ENCODE measurements at places on chromosomes 4 and X.

DNA sequence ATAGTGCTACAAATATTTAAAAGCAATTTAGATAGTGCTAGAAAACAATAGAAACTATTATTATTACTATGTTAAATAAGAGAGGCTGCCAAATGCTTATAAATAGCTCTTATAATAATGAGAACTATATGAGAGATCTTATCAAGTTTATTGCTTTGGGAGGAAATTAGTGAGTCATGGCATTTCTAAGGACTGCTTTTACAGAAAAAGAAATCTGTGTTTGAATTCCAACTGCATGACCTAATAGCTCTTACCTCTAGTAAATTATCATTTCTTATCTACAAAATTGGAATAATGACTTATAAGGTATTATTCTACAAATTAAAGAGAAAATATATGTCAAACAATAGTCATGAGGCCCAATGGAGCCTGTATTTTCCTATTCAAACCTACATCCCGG lies 177.2 kb downstream of the GABRG1 start:
- no peak for DNase-seq

GRCh38 chr4:87461281-87461700 lies 38.9 kb downstream of the NUDT9 start:
- no peak for DNase-seq

- no peak for DNase-seq
These were observed 122.4 kb upstream of the LEF1 start for GRCh38 chr4:108291137-108291536.

DNA sequence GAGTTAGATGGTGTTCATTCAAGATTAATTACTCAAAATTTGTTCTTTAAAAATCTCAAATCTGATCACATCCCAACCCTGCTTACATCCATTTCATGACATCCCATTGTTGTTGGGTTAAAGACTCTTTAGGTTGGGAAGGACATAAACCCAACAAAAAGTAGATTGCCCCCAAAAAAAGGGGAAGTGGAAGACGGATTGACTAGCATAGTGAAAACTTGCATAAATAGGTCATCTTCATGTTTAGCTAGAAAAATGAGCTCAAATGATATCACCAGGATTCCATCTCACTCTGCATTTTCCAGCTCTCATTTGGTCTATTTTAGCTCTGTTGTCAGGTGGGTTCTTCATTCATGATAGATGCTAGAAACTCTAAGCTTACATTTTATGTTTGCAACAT lies 18.5 kb upstream of the TET2 start:
- no peak for DNase-seq

DNA sequence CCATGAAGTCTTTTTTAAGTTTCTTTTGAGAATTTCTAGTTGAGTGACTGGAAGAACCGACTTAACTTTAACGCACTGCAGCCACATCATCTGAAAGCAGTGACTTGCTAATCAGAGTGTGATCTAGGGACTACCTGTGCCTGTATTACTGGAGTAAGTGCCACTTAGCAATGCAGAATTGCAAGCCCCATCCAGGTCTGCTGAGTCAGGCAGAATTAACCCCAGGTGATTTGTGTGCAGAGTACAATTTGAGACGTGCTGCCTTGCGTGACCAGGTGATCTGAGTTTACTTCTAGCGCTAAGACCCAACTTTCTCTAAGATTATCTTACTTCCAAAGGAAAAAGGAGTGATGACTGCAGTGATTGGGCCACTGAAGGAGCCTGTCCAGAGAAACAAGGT lies 85.3 kb downstream of the CLCN4 start:
- no peak for DNase-seq

DNA sequence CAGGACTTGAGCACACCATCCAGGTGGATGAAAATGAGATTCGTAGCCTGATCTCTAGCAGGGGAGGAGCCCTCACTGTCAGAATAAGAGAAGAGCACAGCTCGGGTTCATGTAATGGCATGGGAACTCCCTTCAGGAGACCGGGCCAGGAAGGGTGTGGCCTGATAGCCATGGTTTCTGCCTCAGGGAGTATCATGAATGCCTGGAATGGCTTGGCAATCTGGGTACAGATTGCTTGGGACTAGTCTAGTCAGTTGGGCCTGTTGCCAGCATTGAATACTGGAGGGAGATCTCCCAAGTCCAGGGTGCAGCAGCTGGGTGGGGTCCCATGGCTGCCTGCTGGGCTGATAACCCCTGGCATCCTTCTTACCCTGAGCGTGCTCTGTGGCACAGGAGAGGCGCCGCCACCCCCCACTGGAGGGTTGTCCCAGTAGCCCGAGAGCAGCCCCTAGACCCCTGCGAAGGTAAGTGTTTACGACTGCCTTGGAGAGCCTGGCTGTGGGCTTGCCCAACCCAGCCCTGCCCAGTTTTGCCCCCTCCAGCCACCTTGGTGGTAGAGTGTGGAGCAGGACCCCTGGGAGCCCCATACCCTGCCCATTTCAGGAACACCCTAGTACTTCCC lies 298.8 kb downstream of the TEX13A start:
- DNase-seq, result no peak

DNA sequence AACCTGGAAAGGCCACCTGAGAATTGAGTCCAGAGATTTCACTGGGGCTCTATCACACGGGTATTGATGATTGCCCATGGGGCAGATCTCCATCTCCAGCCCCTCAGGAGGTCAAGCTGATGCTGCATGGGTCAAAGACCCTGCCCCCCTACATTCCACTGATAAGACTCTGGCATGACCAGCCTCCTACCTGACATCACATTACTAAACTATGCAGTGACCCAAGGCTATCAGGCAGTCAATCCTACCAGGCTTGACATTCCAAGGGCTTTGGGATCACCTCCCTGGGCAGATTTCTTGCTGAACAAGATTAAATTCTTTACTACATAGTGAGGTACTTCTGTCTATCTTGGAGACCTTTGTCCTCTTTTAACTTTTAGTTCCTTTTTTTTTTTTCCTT lies 192.7 kb upstream of the STS start:
- no peak for DNase-seq

DNA sequence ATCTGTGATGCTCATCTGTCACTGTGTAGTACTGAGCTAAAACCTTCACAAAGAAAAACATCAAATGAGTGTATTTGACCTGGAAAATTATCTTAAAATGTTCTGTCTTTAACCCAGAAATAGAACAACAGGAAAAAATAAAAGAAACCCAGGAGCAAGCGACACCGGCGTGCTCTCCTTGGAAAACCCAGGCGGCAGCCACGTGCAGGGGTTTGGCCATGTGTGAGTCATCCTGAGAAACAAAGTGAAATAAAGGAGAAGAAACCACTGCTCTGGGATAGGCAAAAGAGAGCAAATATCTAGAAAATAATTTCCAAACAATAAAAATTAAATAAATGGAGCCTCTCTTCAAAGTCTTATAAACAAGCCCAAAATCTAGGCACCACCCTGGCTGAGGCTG lies 20.0 kb upstream of the TMEM128 start:
- DNase-seq, result no peak

GRCh38 chr4:7910263-7910896 lies 29.3 kb downstream of the AFAP1 start:
- no peak for DNase-seq

DNA sequence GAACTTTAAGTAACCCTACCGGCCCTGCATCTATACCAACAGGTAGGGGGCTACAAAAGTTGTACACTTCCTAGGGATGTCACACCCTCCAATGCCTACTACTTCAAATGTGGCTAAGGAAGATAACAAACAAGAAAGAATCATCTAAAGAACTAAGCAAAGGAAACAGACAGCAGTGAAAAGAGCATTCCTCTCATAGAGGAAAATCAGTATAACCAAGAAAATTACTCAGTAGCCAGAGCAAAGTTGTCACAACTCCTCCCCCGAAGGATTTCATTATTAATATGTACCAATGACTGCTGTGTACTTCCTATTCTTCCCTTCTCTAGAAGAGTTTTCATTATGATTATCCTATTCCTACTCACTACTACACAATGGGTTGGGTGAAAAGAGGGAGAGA lies 12.6 kb downstream of the ANKRD17 start:
- no peak for DNase-seq

DNA sequence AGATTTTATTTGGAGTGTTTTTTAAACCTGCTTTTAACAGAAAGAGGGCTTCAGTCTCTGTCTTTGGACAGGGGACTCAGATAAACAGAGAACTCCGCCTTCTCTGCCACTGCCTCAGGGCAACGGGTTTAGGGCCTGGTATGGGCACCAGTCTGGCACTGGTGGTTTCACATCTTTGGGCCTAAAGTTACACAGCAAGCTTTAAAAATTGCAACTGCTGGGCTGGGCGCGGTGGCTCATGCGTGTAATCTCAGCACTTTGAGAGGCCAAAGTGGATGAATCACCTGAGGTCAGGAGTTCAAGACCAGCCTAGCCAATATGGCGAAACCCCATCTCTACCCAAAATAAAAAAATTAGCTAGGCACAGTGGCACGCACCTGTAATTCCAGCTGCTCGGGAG lies 10.3 kb upstream of the NAT8L start:
- no peak for DNase-seq

DNA sequence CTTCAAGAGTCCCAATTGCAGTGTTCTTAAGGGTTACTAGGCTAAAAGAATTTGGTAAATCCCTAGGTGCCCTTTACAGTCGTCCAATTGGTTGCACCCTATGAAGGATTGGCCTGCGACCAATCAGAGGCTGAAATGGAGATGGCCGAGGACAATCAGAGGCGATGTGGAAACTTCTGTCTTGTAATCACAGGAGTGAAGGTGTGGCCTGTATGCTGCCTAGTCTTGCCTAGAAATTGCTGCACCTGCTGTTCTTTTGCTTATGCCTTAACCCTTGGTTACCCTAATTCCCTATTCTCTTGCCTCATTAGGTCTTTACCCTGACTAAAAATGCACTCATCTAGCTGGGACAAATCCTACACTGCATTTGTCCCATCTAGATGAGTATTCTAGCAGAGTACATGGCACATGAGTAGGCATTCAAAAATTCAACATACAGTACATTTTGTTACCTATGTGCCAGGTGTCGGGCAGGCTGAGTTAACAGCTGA lies 1.0 kb upstream of the DCK start:
- no peak for DNase-seq

DNA sequence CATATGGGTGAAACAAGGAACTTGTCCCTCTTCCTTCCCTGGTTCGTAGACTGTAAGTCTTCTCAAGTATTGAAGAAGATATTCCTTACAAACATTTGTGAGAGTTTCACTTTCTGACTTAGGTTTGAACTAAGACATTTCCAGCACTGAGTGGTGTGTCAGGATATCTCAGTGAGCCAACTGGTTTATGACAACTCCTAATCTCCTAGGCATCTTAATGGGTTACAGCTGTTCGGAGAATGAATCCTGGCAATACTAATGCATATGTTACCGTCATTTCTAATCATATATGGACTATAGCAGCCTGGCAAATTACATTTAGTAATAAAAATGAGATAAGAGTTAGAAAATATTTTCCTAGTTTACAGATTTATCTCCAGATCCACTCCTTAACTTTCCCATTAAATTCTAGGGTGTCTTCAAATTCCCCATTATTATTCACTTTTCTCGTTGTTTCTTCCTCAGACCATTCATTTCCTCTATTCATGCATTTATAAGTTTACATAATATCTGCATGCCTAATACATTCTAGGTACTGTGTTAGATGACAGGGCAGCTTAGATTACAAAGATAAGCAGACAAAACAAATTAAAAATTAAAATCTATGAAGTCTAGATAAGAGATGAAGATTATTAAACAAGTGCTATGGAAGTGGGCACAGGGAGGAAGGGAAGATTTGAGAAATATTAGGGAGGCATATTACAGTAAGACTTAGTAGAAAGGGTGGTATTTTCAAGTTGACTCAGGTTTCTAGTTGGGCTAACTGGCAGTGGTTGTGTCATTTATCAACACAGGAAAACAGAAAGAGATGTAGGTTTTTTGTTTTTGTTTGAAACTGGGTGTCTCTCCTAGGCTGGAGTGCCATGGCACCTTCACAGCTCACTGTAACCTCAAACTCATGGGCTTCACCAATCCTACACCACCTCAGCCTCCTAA lies 173.9 kb downstream of the WDFY3 start:
- DNase-seq, result no peak

- no peak for DNase-seq
These were observed 307 bp upstream of the ATRX start for GRCh38 chrX:77786365-77786680.

DNA sequence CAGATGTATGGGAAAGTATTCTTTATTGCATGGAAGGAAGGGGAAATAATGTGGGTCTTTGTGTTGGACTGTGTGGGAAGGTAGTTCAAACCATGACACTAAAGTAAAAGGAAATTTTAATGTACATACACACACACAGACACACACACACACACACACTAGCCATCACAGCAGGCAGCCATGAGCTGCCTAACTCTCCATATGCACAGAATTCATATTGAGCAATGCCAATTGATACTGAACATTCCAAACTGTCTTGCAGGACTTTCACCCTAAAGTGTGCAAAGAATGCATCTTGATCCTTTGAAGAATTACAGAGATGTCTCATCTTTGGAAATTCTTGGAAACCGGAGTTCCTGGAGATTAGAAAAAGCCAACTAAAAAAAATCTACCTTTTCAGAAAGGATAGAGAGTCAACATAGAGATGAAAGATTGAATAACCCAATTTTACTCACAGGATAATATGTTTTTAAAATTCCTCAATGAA lies 120.6 kb upstream of the MBNL3 start:
- no peak for DNase-seq

DNA sequence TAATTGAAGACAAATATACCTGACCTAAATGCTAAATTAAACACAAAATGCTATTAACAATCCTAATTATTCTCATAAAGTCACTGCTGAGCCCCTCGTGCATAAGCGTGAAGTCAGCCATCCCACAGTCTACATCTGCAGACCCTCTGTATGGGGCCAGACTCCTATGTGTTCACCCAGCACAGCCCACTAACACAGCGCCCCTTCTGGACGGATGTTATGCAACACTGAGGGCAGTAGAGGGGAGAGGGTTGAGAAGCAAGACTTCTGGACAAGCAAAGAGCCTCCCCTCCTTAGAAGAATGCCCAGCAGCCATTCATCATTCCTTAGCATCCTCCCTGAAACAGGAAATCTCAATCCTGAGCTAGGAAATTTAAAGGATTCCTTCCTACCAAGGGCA lies 7.9 kb downstream of the TRPC3 start:
- DNase-seq, result no peak
